ENCODE measurements at places on chromosomes 7 and 10. TPM values are rescaled to one million over a fixed set of nuclear protein-coding genes. Genes with fewer than 3 reads are reported as not detected.

The MRLN gene
- total RNA-seq, result not detected

DNA sequence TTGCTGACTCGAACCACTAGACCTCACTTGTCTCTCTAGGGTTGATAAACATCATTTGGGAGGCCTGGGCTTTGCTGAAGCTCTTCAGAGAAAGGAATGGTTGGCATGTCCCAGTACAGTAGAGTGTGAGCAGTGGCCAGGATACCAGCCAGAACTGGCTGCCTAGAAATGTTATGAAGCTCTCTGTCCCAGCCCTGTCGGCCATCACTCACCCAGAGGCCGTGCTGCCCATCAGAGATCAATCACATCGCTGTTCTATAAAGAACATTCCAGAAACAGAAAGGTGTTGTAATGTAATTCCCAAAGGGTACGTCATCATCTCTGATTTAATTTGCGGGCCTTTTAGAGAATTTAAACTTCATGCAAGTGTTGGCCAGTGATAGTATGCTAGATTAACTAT lies 111.5 kb downstream of the PRPF18 start:
- no peak for DNase-seq

The DNAAF5 gene
- total RNA-seq, result 23.5 TPM

DNA sequence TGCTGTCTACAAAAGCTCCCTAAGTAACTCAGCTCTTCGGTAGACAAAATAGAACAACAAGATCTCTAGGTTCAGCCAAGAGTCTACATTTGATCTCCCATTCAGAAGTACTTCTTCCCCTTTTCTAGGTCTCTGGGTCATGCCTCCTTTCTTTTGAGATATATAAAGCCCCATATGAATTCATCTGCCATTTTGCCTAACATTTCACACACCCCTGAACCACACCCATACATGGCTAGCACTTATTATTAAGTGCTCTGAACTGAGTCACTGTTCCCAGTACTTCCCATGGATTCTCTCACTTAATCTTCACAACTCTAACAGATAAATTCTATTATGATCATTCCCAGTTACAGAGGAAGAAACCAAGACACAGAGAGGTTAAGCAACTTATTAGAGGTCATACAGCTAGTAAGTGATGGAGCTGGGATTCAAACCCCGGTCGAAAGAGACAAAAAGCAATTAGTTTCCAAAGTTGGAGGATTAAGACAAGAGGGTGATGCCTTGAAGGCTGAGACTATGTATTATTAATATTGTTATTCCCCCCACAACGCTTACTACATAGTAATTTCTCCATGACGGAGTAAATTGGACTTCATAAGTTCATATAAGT lies 17.3 kb downstream of the MYOF start:
- no peak for DNase-seq

- no peak for DNase-seq
Measured at GRCh38 chr7:26378016-26378415, 86.4 kb downstream of the SNX10 start.

The JCAD gene
- total RNA-seq, result 1.3 TPM

DNA sequence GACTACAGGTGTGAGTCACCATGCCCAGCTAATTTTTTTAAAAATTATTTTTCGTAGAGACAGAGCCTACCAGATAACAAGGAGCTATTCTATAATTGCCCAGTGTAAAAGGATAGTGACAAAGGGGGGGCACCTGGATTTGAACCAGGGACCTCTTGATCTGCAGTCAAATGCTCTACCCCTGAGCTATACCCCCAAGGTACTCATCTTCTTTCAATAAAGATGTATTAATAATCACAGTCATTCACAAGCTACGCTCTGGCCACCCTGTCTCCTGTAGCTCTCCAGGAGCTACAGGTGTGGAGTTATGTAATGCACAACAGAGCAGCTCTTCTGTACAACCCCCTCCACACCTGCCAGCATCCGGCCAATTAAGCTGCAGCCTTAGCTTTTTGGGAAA lies 83.5 kb downstream of the ZNF777 start:
- no peak for DNase-seq

DNA sequence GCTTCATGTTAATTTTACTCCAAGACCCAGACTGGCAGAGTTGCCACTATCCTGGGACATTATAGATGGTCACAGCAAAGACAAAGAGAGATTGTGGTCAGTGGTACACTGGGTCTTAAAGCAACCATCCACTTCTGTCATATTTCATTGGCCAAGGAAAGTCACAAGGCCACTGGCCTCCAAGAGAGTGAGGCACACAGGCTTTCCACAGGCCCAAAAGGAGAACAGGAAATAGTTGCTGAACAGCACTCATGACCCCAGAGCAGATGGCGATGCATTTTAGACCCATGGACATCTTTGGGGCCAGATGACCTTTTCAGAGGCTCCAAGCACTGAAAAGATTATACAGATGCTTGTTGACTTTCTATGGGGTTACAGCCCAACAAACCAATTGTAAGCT lies 97.4 kb downstream of the ARID5B start:
- no peak for DNase-seq

The EBLN1 gene
- not detected for total RNA-seq

The HHEX gene
- not detected for total RNA-seq

GRCh38 chr10:63833411-63834060 lies 312.3 kb downstream of the REEP3 start:
- DNase-seq, result no peak

The SGMS1 gene
- 10.3 TPM for total RNA-seq

The HELLS gene
- total RNA-seq, result 314 TPM

GRCh38 chr10:131784363-131785120 lies 116.3 kb upstream of the PPP2R2D start:
- DNase-seq, result no peak

- no peak for DNase-seq
Measured at GRCh38 chr7:29853789-29854188, 47.5 kb downstream of the WIPF3 start.

The FGFBP3 gene
- total RNA-seq, result 27.6 TPM

The TTYH3 gene
- 13.2 TPM for total RNA-seq

The TACR2 gene
- total RNA-seq, result not detected

DNA sequence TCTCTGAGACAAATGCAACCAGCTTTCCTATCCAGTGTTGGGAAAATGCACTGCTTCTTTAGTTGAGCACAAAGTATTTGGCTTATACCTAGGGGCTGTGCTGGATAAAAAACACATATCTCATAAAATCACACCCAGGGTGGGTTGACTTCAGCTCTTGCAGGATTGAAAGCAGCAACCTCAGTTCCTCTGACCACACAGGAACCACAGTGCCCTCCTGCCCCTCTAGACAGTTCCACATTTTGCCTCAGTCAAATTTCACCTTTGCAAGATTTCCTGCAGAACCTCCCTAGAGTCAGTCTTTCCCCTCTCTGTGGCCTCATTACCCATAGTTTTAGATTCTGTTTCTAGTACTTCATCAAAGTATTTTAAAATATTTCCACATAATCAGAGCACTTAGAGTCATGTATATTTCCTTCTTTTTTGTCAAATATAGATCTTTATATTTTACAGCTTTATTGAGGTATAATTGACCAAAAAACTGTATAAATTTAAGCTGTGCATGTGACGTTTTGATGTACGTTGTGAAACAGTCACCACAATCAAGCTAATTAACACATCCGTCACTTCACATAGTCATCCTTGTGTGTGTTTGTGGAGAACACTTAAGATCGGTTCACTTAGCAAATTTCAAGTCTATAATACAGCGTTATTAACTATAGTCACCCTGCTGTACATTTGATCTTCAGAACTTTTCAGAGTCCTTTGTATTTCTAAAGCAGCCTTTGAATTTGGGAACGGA lies 37.0 kb upstream of the EGR2 start:
- no peak for DNase-seq

The CDH23 gene
- 10.3 TPM for total RNA-seq

The PRF1 gene
- total RNA-seq, result not detected

DNA sequence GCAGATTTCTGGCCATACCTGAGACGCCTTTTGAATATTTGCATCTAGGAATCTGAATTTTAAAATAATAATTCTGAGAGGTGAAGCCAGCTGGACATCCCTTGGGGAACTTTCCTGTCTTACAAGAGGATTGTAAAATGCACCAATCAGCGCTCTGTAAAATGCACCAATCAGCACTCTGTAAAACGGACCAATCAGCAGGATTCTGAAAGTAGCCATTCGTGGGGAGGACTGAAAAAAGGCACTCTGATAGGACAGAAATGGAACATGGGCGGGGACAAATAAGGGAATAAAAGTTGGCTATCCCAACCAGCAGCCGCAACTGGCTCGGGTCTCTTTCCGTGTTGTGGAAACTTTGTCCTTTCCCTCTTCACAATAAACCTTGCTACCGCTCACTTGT lies 9.9 kb downstream of the PPIF start:
- no peak for DNase-seq

GRCh38 chr10:80924063-80924952 lies 386.6 kb downstream of the SH2D4B start:
- DNase-seq, result peak; percentile 78

- peak; percentile 72 for DNase-seq
Measured at GRCh38 chr7:5997210-5997808, 11.5 kb downstream of the PMS2 start.

The FERD3L gene
- total RNA-seq, result not detected

The CTTNBP2 gene
- total RNA-seq, result 17.4 TPM

GRCh38 chr7:108403597-108404217 lies 52.5 kb downstream of the NRCAM start:
- DNase-seq, result no peak

The ZPBP gene
- total RNA-seq, result not detected

The ADAM12 gene
- total RNA-seq, result 7.4 TPM

DNA sequence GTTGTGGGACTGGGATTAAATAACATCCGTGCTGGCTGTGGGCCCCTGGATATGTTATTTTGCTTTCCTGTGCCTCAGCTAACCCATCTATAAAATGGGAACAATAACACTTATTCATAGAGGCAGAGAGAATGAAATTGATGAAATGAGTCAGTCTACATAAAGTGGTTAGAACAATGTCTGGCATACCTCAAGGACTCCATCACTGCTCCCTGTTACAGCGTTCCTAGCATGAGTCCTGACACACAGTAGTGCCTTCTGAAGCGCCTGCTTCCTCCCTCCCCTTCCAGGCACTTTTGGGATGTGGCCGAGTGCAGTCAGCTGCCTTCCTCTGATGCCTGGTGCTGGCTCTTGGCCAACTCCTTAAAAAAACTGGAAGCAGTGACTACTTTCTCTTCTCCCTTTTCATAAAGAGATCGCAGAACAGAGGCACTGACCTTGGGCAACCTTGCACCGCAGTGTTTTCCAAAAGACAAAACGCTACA lies 108.4 kb upstream of the ZMIZ1 start:
- DNase-seq, result no peak

DNA sequence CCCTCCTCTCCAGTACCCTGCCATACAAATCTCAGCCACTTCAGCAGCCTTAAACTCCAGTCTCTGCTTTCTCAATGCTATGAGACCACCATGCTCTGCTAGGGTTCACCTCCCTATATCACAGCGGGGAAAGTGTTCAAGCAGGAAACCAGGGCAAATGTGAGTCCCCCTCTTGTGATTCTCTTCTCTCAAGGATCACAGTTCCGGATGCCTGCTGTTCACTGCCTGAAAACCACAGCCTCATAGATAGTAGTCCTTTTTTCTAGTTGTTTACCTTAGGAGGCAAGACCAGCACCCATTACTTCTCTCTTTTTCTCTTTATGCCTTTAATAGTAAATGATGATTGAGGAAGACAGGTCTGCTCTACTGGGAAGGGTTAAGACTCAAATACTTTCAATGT lies 100.8 kb downstream of the SGMS1 start:
- no peak for DNase-seq

The HMX2 gene
- 0.21 TPM for total RNA-seq

GRCh38 chr10:35331894-35332640 lies 4.2 kb upstream of the CCNY start:
- DNase-seq, result no peak

DNA sequence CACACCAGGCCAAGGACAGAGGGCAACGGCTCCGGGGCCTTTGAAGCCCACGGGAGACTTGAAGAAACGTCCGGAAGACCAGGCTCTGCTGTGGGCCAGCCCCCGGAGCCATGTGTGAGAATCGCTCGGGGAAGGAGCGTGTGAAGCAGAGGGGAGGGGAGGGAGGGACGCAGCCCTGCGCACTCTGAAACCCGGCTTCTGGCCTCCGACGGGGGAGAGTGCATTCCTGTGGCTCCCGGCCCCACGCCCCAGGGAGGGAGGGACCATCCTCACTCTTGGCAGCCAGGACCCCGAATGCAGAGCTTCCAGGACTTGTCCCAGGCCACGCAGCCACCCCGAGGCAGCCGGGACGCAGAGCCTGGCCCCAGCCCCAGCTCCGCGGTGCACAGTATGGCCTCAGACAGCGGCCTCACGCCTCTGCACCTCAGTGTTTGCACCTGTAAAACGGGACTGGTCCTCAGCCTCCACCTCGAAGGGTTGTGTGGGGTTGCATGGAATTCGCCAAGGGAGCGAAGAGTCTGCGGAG lies 67.4 kb downstream of the PDGFA start:
- peak; percentile 75 for DNase-seq

DNA sequence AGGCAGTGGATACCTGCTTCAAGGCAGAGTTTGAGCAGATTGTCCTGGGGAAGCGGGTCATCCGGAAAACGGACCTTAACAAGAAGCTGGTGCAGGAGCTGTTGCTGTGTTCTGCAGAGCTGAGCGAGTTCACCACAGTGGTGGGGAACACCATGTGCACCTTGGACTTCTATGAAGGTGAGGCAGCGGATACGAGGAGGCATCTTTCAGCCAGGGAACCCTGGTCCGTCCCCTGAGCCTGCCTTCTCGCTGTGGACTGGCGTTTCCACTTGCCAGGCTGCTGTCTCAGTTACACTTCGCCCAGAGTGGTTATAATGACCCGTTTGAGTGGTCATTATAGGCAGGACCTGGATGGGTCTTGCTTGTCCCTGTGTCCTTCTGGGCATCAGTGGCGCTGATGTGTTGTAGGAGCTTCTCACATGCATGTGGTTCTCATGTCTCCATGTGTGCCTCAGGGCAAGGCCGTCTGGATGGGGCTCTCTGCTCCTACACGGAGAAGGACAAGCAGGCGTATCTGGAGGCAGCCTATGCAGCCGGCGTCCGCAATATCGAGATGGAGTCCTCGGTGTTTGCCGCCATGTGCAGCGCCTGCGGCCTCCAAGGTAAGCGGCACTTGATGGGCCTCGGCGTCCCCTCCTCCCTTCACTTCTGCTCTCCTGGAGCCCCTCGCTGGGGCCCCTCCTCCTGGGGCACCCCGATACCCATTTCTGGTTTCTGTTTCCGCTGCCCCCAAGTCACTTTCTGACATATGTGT lies 18.0 kb downstream of the UPP1 start:
- no peak for DNase-seq

DNA sequence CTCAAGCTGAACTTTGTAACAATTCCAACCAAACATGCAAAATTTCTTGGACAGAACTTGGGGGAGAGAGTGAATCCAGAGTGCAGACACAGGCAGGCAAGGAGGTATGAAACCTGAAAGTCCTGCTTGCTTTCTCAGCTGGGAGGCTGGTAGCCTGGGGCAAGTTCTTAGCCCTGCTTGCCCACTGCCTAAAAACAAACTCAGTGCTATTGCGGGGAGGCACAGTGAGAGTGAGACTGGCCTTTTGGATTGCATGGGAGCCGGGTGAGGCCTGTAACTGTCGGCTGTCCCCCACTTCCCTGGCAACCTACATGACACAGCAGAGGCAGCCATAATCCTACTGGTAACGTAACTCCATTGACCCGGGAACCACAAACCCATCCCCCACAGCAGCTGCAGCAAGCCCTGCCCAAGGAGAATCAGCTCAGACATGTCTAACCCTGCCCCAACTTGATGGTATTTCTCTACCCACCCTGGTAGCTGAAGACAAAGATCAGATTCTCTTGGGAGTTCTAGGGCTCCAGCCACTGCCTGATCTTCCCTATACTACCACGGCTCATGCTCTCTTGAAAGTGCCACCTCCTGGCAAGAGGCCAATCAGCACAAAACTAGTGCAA lies 663.6 kb downstream of the GRM8 start:
- no peak for DNase-seq

GRCh38 chr7:127375631-127376030 lies 16.9 kb downstream of the ZNF800 start:
- no peak for DNase-seq
